ENCODE measurements at places on chromosomes 7 and 10.
A peak's percentile ranks its signal among the peaks of the same experiment; 100 is the strongest.

GRCh38 chr10:59073456-59074053, 102.9 kb upstream of the PHYHIPL start:
- DNase-seq: no peak

GRCh38 chr10:67618116-67618515, 77.9 kb downstream of the CTNNA3 start:
- DNase-seq: no peak

DNA sequence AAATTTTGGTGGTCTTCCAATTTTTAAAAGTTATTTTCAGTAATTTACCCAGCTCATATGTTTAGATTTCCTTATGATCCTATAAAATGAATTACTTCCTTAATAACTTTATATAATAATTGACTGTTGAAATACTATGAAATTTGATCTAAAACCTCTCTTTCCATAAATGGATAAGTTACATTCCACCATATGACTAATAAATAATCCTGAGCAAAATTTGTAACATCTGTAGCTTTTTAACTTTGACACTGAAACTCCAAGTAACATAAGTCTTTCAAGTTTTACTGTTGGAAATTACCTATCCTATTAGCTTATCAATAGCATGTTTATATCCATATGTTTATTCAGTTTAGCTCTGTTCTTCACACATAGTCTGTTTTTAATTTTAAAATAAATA, 85.3 kb downstream of the HECTD2 start:
- DNase-seq: no peak

DNA sequence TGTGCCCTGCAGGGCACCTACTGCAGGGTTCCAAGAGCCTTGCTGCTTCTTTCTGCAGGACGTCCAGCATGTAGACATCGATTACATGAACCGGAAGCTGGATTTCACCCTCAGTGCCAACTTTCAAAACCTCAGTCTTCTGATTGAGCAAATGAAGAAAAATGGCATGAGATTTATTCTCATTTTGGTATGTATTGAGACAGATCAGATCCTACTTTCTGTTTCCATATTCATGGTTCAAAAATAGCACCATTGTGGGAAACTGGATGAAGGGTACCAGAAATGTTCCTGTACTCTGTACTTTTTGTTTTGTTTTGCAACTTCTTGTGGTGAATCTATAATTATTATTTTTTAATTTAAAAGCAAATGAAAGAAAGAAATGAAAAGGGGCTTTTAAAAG, 64.1 kb downstream of the MGAM2 start:
- DNase-seq: no peak

DNA sequence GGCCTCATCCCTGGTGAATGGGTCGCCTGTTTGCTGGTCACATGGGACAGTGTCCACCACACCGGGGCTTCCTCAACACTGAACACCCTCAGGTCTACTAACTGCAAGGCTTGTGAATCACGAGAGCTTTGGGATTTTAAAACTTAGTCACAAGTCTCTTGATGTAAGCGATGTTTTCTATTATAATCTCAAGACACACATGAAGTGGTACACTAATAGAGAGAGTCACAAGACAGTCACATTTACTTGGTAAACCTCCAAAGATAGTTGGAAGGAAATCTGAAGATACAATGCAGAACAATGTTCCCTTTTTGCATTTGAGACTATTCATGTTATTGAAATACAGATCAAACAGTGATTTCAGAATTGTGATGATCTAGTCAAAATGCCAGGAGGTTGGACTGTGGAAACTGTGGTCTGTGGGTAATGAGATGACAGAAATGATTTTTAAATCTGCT, 233.1 kb upstream of the KLF6 start:
- DNase-seq: no peak

DNA sequence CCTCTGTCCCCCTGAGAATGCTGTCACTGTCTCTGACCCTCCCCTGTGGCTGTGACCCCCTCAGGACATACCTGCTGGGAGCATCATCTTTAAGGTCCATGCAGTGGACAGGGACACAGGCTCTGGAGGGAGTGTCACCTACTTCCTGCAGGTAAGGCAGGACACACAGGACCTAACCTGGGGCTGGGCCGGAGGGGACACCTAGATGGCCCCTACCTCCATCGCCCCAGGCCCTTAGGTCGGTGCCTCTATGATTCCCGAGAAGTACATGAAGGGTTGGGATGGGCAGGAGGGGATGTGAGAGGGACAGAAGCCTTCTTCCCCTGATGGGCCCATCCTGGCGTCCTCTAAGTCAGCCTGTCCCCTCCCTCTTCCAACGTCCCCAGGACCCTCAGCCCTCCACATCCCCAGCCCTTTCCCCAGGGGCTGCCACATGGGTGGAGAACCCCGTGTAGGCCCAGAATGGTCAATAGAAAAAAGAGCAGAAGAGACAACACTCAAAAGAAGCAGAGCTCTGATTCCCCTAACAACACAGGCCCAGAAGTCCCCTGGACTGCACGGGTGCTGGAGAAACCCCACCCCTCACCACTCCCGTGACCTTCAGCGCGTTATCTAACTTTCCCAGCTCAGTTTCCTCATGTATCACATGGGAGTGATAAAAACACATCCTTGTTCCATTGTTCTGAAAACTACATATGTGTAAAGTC, 6.4 kb downstream of the CDHR1 start:
- DNase-seq: no peak

DNA sequence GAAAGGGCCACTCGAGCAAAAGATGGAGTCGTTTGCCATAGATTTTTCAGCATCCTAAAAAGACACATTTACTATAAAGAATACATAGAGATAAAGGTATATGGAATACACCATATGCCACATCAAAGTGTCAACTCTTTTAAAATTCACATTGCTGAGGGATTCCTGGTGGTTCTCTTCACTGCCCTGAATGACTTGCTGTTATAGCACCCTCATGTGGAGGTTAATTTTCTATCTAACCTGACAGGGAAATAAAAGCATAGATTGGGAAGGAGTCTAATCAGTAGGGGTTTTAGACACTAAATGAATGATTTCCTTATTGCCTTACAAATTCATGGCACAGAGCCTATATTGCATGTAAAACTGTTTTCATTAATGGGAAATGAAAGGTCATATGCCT, 25.9 kb downstream of the DNAH11 start:
- no peak for DNase-seq

DNA sequence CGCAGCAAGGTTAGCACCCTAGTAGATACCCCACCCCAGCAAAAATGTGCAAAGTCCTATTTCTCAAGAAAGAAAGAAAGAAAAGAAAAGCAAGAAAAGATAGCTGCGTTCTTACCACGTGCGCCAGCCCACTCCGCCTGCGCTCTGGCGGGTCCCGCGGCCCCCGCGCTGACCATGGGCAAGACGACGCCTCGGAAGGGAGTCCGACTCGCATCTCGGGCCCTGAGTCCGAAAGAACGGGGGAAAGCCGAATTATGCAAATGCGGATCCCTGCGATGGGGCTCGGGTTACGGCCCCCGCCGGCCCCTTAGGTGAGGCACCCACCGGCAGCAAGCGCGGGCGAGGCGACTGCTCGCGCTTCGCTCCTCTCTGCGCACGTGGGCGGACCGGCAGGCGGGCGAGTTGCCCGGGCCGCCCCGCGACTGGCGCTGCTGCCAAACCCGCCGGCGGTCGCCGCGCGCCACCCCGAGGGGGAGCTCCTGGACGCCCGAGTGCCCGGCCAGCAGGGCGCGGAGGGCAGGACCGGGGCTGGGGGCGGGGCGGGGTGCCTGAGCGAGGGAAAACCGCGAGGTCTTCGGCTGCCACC, 2.4 kb upstream of the EGR2 start:
- DNase-seq: no peak

DNA sequence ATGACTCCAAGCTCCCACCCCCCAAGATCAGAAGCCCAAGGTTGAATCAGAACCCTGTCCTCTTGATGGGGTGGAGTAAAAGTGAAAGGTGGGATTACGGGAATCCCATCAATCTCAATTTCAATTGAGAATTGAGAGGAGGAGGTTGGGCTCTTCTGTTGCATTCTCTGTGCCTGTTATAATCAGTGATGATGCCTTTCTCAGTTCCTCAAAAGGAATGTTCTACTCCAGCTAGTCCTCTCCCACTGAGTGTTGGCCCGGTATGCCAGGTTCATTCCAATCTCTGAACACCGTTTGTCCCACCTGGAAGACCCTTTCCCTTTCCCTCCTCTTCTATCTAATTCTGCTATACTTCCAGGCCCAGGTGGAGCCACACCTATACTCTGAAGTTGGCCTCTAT, 17.2 kb upstream of the XPNPEP1 start:
- DNase-seq: no peak

- peak; percentile 100 for DNase-seq
Measured at GRCh38 chr10:132588301-132589013, 50.9 kb downstream of the INPP5A start.

DNA sequence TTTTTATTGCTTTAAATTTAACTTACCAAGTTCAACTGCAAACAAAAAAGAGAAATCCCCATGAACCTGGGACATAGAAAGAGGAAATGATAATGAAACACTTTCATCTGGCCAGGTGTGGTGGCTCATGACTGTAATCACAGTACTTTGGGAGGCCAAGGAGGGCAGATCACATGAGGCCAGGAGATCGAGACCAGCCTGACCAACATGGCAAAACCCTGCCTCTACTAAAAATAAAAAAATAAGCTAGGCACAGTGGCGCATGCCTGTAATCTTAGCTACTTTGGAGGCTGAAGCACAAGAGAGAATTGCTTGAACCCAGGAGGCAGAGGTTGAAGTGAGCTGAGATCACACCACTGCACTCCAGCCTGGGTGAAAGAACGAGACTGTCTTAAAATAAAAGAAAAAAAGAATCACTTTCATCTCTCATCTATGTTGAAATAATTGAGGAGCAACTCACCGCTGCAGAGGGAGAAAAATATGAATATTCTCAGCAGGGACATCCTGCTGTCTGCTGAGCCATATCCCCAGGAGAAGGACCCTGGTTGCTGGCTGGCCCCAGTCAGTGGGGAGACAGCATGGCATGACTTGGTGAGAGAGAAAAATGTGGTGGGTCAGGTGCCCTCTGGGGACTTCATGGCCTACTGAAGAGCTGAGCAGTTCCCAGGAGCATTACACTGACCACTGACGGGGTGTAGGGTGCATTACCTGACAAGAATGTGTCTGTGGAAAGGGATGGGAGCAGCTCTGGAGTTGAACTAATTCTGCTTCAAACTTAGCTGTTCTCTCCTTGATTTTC, 22.8 kb upstream of the TARP start:
- no peak for DNase-seq

DNA sequence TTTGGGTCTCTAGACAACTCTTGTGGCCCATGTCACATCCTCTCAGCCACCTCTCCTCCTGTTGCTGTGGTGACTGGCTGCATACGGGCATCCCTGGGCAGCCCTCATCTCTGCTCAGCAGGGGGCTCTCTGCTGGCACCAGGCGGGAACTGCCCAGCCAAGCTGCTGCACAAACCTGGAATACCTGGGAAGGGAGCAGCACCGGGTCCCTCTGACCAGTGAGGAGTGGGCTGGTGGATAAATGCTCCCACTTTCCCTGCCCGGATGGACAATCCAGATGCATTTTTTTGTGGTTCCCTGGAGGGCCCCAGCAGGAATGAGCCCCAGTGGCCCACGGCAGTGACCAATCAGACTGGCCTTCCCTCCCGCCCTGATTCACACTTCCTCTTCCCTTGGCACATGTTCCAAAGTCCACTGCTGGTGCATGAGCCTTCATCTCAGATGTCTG, 21.9 kb downstream of the GRID1 start:
- DNase-seq: no peak

DNA sequence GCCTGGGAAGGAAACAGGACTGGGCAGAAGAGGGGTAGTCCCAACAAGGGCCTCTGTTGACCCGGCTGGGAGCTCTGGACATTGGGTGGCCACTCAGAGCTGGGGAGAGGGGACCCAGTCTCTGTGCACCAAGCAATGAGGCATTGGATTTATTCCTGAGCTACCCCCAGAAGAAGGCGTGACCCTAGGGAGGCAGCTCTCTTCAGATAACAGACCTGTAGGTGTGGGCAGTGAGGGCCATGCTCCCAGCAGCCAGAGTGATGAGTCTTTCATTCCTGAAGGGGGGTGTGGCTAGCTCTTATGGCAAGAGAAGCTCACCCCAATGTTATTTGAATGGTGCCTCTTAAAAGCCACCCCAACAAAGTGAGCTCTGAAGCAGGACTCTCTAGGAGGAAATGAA, 20.4 kb downstream of the TEX36 start:
- DNase-seq: no peak

All from GF-D8 (cell line).